Fibroblast of upper back skin (primary cell): ENCODE measurements at places on chromosomes 13 and 19.

- no peak for DNase-seq
These were observed 22.0 kb downstream of the ZNF266 start for GRCh38 chr19:9413240-9413954.

- DNase-seq = peak; percentile 57
These were observed 4.2 kb upstream of the ZSCAN4 start for GRCh38 chr19:57664269-57665127.

DNA sequence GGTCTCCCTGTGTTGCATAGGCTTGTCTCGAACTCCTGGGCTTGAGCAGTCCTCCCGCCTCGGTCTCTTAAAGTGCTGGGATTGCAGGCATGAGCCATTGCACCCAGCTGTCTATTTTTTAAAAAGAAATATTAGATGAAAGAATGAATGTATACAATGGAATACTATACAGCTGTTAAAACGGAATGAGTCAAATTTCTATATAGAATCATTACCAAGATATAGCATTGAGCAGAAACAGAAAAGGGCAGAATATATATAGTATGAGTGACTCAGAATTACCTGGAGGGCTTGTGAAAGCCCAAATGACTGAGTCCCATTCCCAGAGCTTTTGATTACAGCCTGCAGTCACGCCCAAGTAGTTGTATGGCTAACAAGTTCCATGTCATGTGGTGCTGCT is 4.4 kb downstream of the DACT3 start:
- no peak for DNase-seq

- DNase-seq = no peak
These were observed 67.8 kb downstream of the FGF9 start for GRCh38 chr13:21738630-21739029.

GRCh38 chr13:38398711-38399493 is 49.3 kb downstream of the UFM1 start:
- peak; percentile 88 for DNase-seq

DNA sequence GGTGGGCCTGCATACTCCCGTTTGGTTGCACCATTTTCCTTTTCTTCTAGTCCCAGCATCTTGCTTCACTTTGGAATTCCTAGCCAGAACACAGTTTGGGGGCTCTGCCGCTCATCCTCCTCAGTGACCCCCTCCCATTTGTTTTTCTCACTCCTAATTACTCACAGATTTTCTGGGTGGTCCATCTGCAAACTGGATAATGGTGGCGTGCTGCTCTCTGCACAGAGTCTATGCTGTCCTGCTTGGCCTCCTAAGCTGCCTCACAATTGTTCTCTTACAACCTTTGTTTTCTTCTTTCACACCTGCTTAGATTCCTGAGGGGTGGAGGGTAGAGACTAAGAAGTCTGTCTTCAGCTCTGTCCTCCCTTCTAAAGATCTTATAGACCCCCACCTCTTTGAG is 80.8 kb downstream of the SHISA2 start:
- no peak for DNase-seq

- DNase-seq = peak; percentile 89
These were observed 243.5 kb downstream of the RGCC start for GRCh38 chr13:41700790-41701310.

- peak; percentile 85 for DNase-seq
These were observed 20.1 kb downstream of the WTIP start for GRCh38 chr19:34501339-34502320.

DNA sequence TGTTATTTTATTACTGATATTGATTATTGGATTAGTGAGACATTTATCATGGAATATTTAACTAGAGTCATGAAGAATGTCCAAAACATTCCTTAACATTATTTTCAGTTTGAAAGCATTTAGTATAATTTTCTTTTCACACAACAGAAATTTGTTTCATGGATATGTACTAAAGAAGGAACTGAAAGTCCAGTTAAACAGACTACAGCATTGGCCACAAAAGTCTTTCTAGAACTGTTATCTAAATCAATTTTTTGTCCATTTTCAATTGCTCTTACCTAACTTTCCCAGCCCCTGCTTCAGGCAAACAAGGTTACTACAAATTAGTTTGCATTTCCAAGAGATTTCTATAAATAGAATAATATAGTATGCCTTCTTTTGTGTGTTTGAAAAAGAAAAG is 1018.0 kb upstream of the PCDH20 start:
- no peak for DNase-seq

DNA sequence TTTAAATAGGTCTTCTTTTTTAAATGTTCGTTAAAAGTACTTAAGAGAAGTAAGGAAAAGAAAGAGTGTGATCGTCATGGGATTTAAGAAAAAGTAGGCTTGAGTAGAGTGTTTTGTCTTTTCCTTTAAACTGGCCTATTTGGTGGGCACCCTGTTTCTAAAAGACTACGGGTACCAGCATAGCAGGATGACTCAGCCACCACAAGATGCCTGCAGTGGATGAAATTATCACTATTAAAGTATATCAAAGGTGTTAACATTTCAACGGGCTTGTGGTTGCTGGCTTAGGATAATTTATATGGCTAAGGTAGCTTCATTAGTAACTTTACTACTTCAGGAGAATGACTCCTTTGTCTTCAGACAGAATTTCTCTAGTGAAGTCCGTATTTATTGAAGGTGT is 112.6 kb downstream of the STARD13 start:
- no peak for DNase-seq

DNA sequence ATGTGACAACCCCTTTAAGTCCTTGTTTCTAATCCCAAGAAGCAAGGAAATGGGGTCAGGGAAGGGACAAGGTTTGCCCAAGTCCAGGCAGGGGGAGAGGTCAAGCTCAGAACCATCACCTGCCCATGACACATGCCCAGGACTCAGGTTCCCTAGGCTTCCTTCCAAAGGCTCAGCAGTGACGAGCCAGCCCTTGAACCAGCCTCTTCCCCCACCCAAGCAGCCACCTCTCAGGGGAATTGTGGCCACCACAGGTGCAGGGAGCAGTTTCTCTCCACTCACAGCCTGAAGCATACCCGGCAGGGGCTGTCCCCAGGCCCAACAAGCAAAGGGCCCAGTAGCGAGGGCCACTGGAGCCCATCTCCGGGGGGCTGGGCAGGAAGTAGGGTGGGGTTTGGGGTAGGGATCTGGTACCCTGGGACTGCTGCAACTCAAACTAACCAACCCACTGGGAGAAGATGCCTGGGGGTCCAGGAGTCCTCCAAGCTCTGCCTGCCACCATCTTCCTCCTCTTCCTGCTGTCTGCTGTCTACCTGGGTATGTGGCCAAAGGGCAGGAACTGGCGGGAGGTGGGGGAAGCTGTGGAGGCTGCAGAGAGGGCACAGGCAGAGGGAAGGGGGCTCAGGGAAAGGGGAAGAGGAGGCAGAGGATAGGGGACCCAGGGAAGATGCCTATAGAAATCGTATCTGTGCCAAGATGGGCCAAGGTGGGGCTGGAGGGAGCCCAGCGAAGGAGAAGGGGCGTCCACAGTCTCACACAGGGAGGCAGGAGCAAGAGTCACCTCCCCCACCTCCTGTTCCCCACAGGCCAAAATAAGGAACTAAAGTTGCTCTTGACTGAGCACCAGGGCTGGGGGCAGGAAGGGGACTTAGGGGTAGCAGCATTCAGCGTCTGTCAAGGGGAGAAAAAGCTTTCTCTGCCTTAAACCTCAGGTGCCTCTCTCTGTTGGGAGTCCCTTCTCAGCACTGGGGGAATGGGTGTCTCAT is at the start of gene CD79A:
CD79A (plus strand) TSS at position 433 of the 986 bp plus-strand sequence; CDS start at position 459, 26 bp downstream.
- DNase-seq = no peak

- no peak for DNase-seq
These were observed 789.7 kb upstream of the PRR20A start for GRCh38 chr13:56351041-56351440.

DNA sequence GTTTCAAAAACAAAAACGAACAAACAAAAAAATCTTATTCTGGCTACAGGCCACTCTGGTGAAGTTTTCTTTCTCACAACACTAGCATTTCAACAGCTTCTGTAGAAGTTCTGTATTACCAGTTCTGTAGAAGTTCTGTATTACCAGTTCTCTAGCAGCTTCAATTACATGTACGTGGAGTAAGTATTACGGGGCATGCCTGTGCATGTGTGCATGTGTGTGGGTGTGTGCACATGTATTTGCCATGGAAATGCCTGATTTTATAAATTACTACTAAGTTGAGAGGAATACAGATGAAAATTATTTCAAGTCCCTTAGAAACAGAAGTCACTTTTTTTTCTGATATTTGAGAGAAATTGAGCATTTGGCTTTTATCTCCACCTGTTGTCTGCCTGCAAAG is 414.2 kb downstream of the FOXO1 start:
- DNase-seq = no peak

- no peak for DNase-seq
These were observed 963.4 kb downstream of the PCDH17 start for GRCh38 chr13:58594747-58595600.

DNA sequence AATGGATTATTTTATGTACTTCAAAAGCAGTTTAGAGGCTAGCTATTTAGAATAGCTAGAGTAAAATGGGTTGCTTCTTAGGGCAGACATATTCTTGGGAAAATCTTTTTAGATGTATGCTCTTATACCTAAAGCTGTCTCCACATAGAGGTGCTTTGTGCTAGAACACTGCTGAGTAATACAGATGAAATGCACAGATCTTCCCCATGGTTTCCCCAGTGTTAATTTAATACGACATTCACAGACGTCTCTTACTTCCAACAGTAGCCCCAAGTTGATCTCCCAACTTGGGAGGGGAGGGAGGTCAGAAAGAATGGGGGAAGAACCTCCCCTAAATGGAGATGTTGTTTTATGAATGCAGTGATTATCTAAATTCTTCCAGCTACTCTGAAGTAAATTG is 16.9 kb downstream of the NALCN start:
- peak; percentile 57 for DNase-seq

- DNase-seq = peak; percentile 91
These were observed 16.6 kb upstream of the EPHX3 start for GRCh38 chr19:15248648-15249527.

DNA sequence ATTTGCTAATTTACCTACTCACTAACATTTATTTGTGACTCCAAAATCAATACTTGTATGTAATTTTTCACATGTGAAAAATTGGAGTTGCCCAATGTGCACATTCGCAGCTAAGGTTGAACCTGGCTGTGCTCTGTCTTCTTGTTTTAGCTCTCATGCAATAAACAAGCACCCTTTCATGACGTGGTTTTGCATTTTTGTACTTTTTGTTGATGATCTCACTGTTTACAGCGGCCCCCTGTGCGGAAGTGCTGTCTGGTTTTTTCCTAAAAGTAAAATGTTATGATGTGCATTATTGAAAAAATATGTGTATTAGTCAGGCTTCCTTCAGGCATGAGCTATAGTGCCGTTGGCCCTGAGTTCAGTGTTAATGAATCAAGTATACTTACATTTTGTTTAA is 18.1 kb downstream of the DGKH start:
- DNase-seq = peak; percentile 91

DNA sequence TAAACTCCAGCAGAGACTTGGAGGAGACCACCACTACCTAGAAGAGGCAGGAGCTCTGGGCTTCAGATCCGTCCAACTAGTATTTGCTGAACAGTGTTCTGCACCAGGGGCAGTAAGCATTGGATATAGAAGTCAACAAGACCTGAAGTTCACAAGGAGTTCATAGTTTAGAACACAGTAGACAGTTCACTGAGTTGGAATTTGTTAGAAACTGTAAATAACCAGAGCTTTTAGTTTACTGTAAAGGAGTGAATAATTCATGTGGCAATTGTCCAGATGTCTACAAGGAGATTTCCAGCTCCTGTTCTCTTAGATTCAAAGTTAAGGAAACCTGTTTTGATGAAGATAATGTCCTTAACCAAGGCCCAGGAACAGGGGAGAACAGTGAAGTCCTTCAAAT is 128.9 kb downstream of the COG6 start:
- peak; percentile 19 for DNase-seq

DNA sequence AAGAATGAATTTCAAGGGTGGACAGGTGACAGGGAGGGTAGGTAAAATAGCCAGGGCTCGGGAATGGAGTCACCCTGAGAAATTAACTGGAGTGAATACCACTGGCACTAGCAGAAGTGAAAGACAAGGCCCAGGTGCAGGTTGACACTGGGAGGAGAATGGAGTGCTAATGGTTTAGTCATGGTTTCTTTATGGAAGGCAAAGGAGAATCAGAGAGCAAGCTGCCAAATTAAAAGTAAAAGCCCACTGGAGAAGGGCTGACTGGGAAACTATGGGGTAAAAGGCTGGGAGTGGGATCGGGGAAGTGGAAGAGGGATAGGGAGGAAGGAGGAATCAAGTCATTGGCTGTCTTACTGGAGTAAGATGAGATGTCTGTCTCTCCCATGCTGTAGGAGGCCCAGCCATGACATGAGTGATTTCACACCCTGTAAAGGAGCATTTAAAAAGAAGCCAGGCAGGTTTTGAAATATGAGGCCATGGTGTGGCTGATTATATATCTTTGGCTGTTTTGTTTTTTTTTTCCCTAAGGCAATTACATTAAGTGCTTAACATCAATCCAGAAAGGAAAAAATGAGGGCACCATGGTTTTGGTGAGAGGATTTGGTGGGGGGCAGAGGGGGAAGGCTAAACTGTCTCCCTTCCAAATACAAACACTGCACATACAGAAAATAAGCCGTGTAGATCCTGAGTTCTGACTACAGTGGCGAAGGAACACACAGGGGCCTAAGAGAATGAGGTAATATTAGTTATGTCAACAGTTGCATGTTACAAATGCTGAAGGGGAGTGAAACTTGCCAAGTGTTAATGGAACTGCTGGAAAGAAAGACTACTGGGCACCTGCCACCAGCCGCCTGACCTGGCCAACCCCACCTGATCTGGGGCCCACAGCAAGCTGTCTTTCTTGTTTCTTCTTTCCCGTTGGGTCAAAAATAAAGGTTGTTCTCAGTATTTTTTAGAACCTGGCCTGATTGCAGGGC is 183.5 kb upstream of the TSC22D1 start:
- DNase-seq = no peak

DNA sequence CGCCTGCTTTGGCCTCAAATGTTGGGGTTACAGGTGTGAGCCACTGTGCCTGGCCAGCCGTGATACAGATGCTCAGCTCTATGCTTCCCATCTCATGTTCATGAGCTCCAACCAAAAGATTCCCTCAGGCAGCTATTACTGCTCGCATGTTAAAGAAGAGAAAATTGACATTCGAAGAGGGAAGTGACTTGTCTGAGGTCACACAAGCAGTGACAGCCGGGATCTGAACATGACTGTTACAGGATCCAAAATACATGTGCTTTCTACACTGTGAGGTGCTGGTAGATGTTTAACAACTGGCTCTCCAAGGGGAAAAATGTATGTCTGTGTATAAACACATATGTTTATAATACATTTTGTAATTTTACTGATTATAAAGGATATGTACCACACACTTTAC is 11.3 kb downstream of the FPR1 start:
- no peak for DNase-seq

- DNase-seq = no peak
These were observed 419.4 kb downstream of the UQCRFS1 start for GRCh38 chr19:28793391-28794168.

GRCh38 chr13:22569811-22570210 is 611.0 kb upstream of the SGCG start:
- DNase-seq = no peak
